CD4-positive, alpha-beta T cell treated with Interleukin-15 for 1 hour (primary cell): ENCODE measurements at places on chromosomes 3 and 15.

- no peak for DNase-seq
Observed at GRCh38 chr3:4582624-4583023, 89.5 kb downstream of the ITPR1 start.

GRCh38 chr15:78390826-78391225 is 47.2 kb upstream of the IREB2 start:
- DNase-seq: no peak

DNA sequence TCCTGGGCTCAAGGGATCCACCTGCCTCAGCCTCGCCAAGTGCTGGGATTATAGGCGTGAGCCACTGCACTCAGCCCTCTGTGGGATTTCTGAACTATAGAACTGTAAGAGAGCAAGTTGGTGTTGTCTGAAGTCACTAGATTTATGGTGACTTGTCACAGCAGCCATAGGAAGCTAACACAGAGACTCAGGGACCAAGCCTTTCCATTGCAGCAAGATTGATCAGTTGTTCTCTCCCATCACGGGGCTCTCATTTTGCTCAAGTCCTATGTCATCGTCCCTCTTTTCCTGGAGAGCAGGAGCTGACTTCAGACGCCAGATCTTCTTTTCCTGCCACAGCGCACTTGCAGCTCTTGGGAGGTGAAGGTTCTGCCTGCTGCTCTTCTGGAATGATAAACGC is 61.0 kb downstream of the APBA2 start:
- no peak for DNase-seq

DNA sequence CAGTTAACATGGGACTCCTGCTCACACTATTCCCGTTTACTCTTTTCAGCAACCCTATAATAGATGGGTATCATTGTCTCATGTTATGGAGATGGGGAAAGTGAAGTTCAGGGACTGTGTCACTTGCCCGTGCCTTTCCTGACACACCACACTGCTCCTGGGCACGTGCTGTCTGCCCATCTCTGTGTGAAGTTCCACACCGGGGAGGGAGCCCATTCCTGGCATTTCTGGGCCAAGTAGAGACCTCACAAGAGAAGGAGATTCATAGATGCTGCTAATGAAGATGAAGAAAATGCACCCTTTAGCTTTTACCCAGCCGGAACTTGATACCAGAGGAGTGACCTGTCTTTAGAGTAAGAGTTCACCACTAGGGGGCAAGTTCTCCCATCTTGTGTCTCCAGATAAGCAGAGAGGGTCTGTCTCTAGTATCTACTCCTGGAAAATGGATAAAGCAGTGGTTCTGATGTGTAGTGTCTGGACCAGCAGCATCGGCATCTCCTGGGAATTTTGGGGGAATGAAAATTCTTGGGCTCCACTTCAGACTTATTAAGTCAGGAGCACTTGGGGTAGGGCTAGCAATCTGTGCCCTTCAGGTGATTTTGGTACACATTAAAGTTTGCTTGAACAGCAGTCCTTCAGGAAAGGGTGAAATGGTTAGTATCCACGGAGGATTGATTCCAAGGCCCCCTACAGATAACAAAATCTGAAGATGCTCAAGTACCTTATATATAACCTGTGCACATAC is 2.0 kb upstream of the TOPBP1 start:
- no peak for DNase-seq

DNA sequence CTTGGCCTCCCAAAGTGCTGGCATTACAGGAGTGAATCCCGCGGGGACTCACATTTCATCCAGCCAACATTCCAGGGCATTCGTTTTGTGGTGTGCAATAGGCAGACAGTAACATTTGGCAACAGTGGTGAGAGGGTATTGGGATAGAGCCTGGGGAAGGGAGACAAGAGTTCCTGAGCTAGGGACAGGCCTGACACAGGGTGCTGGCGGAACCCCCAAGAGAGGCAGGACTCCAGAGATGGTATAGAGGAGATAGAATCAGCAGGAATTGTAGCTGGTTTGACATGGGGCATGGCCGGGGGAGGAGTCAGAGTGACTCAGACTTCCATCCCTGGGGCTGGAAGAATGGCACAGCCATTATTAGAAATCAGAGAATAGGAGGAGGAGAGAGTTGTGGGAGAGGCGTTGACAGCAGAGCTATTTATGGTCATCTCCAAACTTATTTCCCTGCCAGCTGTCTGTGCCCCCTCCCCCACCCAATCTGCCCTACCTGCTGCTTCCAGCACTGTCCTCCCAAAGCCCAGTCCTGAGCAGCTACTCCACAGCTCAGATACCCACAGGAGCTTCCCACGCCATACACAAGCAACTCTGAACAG is 4.4 kb upstream of the IDH2 start:
- DNase-seq: no peak

- no peak for DNase-seq
Observed at GRCh38 chr3:177822681-177823096, 625.4 kb upstream of the TBL1XR1 start.
